ENCODE measurements at places on chromosomes 3 and 15.

GRCh38 chr3:142188846-142189245 is 36.5 kb downstream of the GK5 start:
- no peak for DNase-seq

DNA sequence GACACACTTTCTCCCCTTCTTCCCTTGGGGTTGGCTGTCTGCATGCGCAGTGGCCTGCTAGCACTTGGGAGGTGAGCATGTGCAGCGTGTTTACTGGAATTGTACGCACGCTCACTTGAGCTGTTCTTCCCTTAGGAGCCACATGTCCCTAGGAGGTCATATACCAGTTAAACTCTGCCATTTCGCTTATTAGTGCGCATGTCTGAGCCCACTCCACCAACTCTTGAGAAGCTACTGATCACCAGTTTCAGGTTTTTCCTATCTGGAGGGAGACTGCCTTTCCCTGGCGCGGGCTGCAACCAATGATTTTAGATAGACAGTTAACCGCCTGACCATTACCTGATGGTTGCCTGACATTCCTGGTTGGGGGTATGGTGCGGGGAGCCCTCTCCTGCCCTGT is 47.6 kb upstream of the SPPL2A start:
- DNase-seq: no peak

- no peak for DNase-seq
Measured at GRCh38 chr3:185337231-185337816, 25.6 kb upstream of the MAP3K13 start.

DNA sequence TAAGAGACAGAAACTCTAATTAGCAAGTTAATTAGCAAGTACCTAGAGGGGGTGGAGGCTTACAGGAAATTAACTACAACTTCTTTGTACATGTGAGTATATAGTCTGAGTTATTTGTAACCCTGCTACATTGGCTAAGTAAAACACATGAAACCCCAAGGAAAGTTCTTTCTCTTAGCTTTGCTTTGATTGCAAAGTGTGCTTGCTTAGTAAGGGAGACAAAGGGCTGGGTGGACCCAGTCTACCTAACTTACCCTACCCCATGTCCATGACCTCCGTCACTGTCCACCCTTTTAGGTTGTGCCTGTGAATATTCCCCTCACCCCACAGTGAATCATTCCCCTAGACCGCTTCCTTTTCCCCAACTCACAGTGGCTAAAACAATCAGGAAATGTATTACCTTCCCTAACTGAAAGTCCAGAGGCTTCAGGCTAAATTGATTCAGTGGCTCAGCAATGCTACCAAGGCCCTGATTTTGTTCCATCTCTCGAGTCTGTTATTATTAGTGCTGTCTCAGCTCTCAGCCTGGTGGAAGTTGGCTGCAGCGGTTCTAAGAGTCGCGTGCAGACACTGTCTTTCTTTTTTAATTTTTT is 31.1 kb upstream of the RYR3 start:
- peak; percentile 60 for DNase-seq

DNA sequence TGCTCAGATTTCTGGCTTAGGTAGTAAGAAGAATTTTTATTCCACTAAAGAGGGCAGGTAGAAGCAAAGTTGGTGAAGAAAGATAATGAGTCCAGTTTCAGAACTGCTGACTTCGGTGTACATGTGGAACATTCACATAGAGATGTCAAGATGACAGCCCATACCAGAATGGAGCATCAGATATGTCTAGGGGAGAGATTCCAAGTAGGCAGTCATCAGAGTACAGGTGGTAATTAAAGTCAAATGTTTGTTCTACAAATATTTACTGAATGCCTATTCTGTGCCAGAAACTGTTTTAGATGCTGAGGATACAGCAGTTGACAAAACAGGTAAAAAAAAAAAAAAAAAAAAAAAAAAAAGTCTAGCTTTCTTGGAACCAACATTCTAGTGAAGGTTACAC is 81.9 kb downstream of the FGF12 start:
- DNase-seq: no peak

DNA sequence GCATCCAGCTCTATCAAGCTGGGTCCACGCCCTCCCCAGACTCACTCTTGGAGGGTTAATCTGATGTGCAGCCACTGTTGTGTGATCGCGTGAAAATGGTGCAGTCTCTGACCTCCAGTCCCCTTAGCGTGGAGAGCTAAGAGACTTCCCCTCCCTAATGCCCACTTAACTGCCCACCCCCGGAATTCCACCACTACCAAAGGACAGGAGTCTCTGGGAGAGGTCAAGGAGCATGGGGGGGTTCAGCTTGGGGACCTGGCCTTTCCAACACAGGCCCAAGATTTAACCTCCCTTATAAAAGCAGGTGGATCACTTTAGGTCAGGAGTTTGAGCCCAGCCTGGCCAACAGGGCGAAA is 48.8 kb downstream of the CCDC12 start:
- no peak for DNase-seq

- no peak for DNase-seq
Measured at GRCh38 chr3:111143-112069, 85.2 kb upstream of the CHL1 start.

- DNase-seq: peak; percentile 99
Measured at GRCh38 chr15:65409036-65409631, 13.6 kb downstream of the IGDCC4 start.

- no peak for DNase-seq
Measured at GRCh38 chr3:8761866-8762265, 7.5 kb downstream of the OXTR start.
